ENCODE measurements at places on chromosomes 16 and 17. TPM values are rescaled to one million over a fixed set of nuclear protein-coding genes. Genes with fewer than 3 reads are reported as not detected.

- DNase-seq, result no peak
These were observed 10.8 kb downstream of the TMEM235 start for GRCh38 chr17:78242024-78242742.

The KRT39 gene
- not detected for polyA plus RNA-seq

The CTU2 gene
- polyA plus RNA-seq, result 3.6 TPM

- no peak for DNase-seq
These were observed 1.6 kb downstream of the MAFG start for GRCh38 chr17:81925860-81926450.

DNA sequence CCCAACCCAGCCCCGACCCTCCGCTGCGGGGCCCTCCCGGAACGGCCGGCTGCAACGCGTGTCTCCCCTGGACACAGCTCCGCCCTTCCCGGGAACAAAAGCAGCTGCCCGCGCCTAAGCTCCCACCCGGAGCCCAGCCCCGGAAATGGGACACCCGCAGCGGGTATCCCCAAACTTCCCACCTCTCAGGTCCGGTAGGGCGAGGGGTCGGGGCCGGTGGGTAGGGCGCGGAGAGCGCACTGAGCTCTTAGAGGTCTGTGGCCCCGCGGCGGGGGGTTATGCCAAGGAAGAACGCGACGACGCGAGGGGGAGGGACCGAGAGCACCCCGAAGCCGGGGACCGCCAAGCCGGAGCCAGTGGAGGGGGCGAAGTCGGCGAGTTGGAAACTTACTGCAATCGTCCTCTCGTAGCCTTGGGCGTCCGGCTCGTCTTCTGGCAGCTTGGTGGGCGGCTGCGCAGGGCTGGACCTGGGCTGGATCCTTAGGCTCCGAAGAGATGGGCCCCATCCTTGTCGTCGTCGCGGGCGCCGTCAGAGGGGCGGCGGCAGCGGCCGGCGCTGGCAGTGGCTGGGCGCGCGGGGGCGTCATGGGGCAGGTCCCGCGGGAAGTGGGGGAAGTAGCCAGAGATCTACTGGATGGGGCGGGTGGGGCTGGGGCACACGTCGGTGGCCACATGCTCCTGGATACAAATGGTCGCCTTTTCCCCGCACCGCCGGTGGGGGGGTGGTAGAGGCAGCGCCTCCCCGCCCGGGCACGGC is 6.9 kb downstream of the USP6 start:
- no peak for DNase-seq

GRCh38 chr16:4325253-4325758 is 9.4 kb downstream of the GLIS2 start:
- DNase-seq, result no peak

GRCh38 chr17:50926523-50926922 is 60.4 kb upstream of the TOB1 start:
- no peak for DNase-seq

DNA sequence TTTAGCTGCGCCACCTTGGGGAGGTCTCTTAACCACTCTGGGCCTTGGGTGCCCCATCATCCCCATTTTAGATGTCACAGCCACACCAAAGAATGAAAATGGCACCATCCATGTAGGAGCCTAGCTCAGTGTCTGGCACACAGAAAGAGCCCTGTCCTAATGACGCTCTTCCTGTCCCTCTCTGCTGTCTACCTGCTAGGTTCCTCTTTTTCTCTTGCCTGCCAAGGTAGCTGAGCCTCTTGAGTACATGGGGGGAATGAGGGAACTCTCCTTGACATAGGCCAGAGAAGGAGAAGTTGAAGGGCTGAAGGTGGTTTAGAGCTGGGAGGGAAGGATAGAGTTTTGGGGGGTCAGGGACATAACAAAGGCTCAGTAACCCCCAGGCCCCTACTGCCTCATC is 1.8 kb downstream of the RUNDC3A start:
- no peak for DNase-seq

GRCh38 chr17:57779706-57780105 is 34.6 kb upstream of the CCDC182 start:
- no peak for DNase-seq

The TPSG1 gene
- not detected for polyA plus RNA-seq

GRCh38 chr17:5065227-5065744 is 13.0 kb upstream of the ZFP3 start:
- no peak for DNase-seq

The HOXB7 gene
- 20.3 TPM for polyA plus RNA-seq

The ARL4D gene
- 3.2 TPM for polyA plus RNA-seq
